ENCODE measurements at places on chromosomes 13 and 19.

DNA sequence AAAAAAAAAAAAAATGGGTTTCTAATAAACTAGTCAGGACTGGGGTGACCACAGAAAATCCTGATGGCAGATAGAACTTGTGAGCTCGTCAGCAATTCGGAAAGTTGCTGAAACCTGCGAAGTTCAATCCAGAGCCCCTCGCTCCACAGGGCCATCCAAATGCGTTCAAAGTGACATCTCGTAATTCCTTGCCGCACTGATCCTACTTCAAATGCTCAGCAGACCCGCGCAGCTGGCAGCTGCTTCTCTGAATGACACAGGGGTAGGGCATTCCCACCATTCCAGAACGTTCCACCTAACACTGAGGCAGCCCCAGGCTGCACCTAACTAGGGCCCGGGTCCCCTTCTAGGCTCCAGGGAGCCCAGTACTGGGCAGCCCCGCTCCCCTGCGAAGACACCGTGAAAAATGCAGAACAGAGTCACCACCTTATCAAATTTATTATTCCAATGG, 4.8 kb upstream of the DAPK3 start:
- no peak for DNase-seq

GRCh38 chr13:43411211-43411610, 375.6 kb downstream of the ENOX1 start:
- no peak for DNase-seq

DNA sequence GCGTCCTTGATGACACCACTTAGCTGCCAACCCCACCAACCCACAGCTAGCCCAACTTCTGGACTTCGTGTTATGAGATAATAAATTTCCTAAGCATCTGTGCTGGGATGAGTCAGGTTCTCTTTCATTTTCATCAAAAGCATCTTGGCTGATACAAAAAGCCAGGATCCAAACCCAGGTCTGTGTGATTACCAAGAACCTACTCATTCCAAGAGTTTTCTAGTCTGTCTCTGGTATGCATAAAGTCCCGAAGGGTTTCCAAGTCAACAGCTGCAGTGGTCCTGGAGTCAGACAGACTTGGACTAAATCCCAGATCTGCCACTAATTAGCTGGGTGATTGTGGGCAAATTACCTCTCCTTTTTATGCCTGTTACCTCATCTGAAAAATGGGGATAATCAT, 55.5 kb upstream of the SERP2 start:
- DNase-seq, result no peak

DNA sequence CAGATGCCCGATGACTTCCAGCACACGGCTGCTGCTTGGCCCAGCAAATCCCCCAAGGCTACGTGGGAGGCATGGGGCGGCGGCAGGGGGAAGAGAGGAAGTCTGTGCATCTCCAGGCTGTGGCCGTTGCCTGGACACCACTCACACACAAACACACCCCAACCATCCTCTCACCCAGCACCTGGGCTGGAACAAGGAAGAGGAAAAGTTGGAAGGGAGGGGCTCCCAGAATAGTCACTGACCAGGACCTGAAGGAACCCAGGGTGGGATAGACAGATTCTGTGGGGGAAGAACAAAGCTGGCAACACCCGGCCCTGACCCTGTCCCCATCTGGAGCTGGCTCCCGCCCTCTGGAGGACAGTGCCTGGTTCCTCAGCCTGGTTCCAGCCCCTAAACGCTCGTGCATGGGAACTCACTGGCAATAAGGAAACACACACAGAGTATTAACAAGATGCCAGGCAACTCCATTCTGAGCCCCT, 11.2 kb downstream of the PPP6R1 start:
- no peak for DNase-seq

DNA sequence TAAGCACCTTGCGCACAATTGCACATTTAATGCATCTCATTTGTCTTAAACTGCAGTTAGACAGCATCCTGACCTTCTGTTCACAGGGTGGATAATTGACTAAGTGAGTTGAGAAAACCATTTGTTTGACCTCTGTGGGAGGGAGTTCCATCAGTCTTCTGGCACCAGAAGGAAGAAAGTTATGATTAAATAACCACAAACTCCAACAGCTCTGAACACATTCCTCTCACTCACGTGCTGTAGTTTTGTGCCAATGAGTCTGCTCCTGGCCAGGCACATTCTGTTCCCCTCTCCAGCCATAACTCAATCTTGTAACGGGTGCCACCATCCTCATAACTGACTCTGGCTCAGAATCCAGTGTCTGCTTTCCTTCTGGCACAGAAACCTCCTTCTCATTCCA, 817.2 kb downstream of the SLITRK1 start:
- no peak for DNase-seq

DNA sequence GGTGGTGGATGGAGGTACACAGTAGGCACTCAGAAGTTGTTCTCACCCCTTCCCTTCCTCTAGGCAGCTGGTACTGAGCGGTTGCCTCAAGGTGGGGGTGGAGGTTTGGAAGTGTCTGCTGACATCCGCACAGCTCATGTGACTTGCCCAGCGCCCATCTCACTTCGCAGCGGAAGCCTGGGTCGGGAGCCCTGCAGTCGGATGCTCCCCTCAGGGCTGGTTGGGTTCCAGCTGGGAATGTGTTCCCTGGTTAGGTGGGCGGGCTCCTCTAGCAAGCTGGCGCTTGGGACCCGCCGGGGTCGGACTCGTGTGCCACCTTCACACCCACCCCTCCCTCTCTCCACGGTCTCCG, 10.2 kb downstream of the PPP1R37 start:
- DNase-seq, result peak; percentile 44
